ENCODE measurements at places on chromosomes 6 and 20.

DNA sequence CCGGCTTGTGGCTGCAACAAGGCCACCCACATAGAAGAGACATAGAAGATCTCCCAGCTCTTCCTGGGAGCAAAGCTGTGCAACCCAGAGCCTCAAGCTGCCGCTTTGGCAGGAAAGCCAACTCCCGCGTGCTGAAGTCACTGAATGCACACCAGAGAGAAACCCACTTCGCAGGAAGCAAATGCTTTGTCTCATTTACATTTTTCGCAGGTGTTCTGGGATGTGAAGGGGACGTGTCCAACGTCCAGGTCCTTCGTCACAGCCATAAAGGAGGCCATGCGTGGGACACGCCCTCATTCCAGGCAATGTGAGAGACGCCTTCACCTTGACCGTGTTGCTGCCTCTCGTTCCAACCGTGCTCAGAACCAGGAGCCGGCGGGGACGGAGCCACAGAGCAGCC lies 24.4 kb downstream of the KCNQ2 start:
- no peak for DNase-seq

GRCh38 chr6:36131511-36132245 lies 1.4 kb downstream of the MAPK13 start:
- peak; percentile 43 for DNase-seq

DNA sequence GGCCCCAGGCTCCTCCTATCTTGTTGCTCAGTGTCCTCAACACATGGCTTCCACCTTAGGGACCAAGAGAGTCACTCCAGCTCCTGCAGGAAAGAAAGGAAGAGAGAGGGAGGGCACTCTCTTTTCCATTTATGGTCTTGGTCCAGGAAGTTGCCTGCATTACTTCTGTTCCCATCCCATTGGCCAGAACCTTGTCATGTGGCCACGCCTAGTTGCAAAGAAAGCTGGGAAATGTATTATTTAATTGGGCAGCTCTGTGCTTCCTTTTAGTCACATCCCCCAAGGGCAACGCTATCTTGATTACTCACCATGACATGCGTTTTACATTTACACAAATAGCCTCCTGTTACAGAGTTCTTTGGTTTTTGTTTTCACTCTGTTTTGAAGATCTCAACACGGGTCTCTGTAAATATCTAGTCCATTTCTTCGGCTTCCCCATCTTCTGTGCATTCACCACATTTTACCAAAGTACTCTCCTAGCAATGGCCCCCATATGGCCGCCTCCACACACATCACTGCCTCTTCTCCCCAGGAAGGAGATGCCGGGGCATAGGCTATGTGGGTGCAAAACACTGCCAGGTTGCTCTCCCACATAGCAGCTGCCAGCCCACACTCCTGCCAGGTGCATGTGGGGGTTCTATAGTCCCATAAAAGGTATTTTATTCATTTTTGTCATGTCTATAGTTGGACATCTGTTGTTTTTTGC lies 35.7 kb upstream of the ZMYND8 start:
- no peak for DNase-seq

DNA sequence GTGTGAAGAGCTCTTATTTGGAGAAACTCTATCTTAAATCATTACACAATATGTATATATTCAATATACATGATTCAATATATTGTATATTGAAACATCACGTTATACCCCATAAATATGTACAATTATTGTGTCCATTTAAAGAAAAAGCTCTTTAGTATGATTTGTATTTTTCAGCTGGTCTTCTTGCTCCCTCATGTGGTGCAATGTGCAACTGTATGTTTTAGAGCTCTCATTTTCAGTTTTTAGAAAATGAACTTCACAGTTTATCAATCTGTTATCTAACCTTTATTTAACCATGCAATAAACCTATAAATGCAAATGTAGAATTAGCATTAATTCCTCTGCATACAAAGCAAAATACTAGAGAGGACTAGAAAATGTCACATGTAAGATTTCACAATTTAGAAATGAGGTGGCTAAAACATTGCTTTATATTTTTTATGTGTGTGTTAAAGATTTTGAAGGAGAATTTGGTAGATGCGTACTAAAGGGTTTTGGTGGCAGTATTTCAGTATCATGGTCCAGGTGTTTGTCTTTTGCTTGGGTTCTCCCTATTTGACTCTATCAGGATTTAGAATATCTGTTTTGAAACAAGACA lies 167.1 kb downstream of the PHF3 start:
- DNase-seq, result no peak

DNA sequence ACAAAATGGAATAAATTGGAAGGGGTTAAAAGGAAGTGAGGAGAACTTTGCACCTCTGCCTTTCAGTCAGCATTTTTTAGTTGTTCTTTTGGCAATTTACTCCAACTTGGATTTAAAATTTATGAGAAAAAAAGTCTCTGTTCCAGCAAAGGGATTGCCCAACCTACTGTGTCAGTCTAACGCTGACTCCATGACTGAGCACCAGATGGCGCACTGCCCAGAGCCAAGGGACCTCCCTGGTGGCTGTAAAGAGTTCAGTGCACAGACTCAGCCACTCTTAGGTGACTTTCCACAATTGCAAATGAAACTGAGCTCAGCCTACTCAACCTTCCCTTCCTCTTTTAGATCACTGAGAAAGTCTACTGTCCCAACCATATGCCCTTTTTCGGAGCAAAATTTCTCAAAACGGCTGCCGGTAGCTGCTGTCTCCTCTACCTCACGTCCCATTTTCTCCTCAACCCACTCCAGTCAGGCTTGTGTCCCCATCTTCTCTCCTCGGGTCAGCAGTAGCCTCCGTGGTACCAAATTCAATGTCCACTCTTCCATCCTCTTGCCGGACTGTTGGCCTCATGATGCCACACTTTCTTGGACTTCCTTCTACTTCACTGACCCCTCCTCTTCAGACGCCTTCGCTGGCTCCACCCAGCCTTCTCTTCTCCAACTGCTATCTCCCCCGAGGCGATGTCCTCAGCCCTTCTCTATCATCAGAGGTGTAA lies 38.7 kb downstream of the GSTA2 start:
- DNase-seq, result peak; percentile 55

- DNase-seq, result no peak
Observed at GRCh38 chr20:52033313-52033712, 158.3 kb downstream of the ZFP64 start.

DNA sequence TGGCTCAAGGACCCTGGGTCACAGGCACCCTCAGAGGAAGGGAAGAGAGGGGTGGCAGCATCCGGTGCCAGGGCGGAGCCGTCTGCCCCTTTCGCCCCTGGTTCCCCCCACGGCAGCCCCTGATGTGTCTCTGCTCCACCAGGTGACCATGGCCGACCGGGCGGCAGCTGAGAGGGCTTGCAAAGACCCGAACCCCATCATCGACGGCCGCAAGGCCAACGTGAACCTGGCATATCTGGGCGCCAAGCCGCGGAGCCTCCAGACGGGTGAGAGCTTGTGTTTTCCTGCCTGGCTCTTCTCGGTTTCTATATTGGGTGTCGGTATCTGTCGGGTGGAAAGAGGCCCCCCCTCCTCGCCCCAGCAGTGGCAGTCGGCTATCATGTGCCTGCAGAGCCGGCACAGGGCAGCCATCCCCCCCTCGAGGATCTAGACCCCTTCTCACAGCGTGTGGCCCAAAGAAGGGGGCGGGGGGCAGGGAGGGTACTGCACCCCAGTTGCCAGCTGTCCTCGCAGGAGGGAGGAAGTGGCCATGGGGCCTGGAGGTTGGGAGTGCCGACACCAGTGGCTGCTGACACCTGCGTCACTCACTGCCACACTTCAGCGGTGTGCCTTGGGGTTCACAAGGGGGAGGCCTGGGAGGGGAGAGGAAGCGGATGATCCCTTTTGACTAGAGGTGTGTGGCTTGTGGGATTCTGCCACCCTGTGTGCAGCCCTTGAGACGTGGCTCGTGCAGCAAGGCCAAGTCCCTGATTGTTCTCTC lies 1.5 kb downstream of the RBM38 start:
- peak; percentile 61 for DNase-seq

- DNase-seq, result no peak
Observed at GRCh38 chr6:40251637-40252300, 317.5 kb upstream of the MOCS1 start.

- DNase-seq, result no peak
Observed at GRCh38 chr20:45008521-45009049, 42.3 kb downstream of the STK4 start.

- no peak for DNase-seq
Observed at GRCh38 chr6:84892671-84893070, 128.3 kb upstream of the TBX18 start.

DNA sequence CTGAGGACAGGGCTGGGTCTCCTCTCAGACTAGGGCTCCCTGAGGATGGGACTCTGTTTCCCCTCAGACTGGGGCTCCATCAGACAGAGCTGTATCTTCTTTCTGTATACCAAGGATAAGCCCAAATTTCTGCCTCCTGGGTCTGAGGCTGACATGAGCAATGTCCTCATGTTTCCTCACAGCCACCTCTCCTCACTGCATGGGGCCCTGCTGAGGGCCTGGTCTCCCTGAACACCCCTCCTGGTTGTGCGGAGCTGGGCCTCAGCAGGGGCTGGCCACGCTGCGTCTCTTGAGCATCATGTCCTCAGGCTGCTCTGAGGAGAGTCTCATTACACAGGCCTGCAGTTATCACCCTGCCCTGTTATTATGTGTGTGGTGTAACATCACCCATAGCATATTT lies 144.6 kb downstream of the LRFN2 start:
- DNase-seq, result no peak

DNA sequence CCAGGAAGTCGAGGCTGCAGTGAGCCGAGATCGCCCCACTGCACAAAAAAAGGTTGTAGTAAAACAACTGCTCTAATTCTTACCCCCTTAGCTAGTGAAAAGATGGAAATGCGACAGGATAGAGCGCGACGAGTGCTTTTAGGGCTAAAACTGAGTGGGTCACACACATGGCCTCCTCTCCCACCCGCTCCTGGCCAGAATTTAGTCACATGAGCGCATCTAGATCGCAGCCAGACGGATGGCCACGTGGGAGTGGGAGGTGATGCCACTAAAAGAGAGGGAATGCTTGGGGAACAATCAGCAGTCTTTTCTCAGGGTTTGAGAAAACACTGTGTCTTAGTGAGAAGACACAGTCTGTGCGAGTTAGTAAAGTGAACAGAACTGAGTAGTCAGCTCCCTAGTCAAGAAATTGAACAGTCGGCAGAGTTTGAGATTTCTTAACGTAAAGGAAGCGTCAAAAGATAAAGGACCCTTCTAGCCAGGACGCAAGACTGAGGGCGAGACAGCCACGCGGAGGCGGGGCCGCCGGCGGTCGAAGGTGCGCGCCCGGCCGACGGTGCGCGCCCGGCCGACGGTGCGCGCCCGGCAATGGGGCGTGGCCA lies 664 bp upstream of the ACTR5 start:
- DNase-seq, result no peak

DNA sequence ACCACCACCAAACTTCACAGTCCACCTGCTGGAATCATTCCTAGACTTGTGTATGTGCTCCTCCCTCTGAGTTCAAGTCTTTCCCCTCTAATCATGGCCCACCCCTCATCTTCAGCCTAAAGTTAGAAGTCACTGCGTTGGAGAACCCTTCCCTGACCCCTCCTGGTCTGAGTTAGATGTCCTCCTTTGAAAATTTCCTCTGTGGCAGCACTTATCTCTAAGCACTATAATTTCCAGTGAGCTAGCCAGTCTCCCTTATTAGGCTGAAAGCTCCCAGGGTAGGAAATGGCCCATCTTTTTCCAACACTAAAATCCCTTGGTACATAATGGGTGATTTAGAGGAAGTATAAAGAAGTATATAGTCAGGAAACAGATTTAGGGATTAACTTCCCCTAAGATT lies 63.2 kb downstream of the SESN1 start:
- DNase-seq, result no peak

GRCh38 chr6:161954699-161955276 lies 680.9 kb upstream of the AGPAT4 start:
- no peak for DNase-seq

DNA sequence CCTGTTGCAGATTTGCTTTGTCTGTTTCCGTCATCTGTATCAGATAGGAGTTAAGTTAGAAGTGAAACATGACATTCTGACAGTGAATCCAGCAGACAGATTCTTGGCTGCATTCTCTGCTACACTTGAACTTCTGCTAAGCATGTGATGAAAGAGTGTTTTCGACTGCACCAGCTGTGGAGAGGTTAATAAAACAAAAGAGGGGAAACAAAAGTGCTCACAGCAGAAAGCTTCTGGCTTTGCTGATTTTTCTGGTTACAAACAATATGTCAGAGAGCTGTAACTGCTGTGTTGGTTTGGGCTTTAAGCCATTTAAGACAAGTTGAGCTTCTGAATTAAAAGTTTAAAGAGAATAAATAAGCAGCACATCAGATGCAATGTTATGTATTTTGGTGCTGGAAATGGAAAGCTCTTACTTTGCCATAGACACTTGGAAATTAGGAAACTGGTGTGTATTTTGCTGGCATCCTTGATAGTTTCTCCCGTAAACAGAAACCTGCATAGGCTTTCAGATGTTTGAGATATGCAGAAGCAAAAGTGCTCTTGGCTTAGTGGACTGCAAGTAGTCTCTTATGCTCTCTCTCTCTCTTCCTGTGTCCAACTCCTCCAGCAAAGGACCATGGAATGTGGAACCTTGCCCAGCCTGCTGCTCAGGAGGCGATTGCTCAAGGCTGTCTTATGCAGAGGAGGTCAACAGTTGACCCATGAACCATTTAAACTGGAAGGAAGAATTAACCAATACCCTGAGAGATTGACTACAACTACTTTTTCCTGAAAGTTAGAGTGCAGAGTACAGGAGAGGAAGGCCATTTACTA lies 104.9 kb downstream of the RPS12 start:
- DNase-seq, result no peak

DNA sequence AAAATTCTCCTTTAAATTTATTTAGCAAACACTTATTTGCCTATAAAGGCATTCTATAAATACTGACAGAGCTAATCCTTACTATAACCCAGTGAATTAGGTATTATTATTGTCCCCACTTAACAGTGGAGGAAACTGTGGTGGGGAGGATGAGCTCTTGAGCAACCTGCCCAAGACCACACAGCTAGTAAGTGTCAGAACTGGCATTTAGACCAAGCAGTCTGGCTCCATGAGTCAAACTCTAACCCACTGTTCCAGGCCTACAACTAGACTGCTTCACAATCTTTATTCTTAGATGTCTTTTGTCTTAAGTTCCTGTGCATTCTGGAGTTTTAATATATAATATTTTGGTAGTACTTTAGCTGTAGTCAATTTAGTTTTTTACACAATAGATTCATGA lies 530.8 kb downstream of the BCKDHB start:
- no peak for DNase-seq

All from stimulated activated CD4-positive, alpha-beta T cell treated with anti-CD3 and anti-CD28 coated beads, Interleukin-12 subunit alpha, Interleukin-12 subunit beta, amount 100 ng/mL, for 24 hours (primary cell).